SHP77 treated with DMSO at 0.1 percent for 48 hours (cell line): ENCODE measurements at places on chromosomes 13 and 19.

GRCh38 chr19:43354305-43354627, 780 bp downstream of the CD177 start:
- no peak for DNase-seq

- DNase-seq: no peak
These were observed at the start of gene ZNF560 for GRCh38 chr19:9498183-9498902. ZNF560 (minus strand) TSS chr19:9498616; CDS start chr19:9475313, 23,303 bp downstream.

- DNase-seq: no peak
These were observed 442 bp upstream of the CDC16 start for GRCh38 chr13:114234266-114234644.

DNA sequence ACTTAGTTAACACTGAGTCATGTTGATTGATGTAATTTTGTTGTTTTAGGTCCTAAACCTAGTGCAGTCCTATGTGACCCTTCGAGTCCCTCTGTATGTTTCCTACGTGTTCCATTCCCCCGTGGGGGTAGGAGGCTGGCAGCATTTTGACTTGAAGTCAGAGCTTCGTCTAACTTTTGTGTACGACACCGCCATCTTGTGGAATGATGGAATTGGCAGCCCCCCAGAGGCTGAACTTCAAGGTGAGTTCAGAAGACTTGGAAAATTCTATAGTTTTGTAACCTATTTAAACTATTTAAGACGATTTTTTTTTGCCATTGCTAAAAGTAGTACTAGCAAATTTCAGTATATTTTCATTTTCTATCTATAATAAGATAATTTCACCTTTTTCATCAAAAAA, 117.9 kb downstream of the STOML3 start:
- DNase-seq: peak; percentile 6

- no peak for DNase-seq
These were observed 362 bp downstream of the WTIP start for GRCh38 chr19:34481861-34482379.

DNA sequence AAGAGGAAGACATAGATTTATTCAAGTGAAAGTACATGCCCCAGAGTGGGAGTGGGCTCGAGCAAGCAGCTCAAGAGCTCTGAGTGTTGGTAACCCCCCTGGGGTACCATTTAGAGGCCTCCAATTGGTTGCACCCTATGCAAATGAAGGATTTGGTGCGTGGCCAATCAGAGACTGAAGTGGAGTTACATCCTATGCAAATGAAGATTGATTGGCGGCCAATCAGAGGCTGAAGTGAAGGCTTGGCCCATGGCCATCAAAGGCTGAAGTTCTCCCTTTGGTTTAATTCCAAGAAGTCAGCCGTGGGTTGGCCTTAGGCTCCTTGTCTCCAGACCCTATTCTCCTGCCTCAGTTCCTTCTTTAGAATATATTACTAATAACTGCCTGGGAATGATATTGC, 12.9 kb upstream of the IGFL1 start:
- no peak for DNase-seq
